ENCODE measurements at places on chromosomes 6 and 20. TPM values are rescaled to one million over a fixed set of nuclear protein-coding genes. Genes with fewer than 3 reads are reported as not detected.

The RIPOR3 gene
- 0.13 TPM for total RNA-seq

The COL21A1 gene
- 1.2 TPM for total RNA-seq

The SOBP gene
- 2.5 TPM for total RNA-seq

The ISM1 gene
- total RNA-seq = under 0.01 TPM

The PAX1 gene
- not detected for total RNA-seq

The SLC13A3 gene
- under 0.01 TPM for total RNA-seq

The HAO1 gene
- not detected for total RNA-seq

The KCNG1 gene
- 2.3 TPM for total RNA-seq

The EYA2 gene
- total RNA-seq = not detected

The PKIB gene
- 0.13 TPM for total RNA-seq

All from dermis microvascular lymphatic vessel endothelial cell (primary cell).